Left renal cortex interstitium (tissue), 4 donors: ENCODE measurements at places on chromosomes 3 and 15.

- DNase-seq: no peak
Measured at GRCh38 chr3:35183927-35184675, 455.2 kb upstream of the ARPP21 start.

- no peak for DNase-seq
Measured at GRCh38 chr3:142595581-142595950, 627 bp upstream of the PLS1 start.

DNA sequence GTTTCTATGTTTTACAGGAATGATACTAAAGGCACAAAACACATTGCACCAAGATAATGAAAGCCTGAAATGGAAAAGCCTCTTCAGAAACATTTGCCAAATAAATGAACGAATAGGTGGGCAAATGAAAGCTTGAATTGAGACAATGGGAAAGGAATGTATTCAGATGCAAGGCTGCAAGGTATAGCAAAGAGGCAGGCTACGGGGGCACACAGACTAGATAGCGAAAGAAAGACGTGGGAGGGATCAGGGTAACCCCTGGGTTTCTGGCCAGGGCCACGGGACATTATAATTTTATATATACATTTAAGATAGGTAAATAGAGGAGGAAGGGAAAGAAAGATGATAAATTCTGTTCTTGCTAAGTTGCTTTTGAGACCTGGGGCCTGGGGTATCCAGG is 95.9 kb upstream of the NLGN1 start:
- DNase-seq: no peak

DNA sequence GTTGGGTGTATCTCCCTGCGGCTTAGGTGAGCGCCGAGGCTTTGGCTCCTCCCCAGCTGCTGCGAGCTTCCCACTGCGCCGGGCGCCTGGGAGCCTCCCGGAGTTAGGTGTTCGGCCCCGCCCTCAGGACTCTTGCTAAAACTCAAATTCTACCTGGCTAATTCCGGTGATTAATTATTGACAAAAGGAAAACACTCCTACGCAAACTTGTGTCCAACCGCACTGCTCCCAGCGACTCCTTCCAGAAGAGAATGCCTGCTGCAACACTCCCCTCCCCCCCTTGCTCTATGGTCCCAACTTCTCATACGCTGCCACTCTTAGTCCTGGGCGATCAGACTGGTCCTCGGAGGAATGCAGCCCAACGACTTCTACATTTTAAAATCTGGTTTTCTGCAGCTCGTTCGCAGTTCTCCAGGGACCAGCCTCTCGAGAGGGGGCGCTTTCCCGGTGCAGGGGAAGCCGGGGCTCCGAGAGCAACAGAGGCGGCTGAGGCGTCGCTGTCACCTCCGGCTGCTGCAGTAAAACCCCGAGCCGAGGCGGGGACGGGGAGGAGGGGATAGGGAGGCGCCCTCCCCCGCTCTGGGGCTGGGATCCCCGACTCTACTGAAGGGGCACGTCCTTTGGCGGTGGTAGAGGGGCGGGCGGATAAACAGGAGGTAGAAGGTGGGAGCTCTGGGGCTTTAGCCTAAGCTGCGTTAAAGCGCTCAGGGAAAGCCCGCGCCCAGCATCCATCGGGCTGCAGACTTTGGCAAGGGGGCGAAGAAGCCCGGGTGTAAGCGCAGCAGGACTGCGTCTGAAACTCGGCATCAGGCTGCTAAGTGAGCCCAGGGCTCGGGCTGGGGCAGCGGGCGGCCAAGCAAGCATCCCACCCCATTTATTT is at the start of gene SPTSSB:
SPTSSB (minus strand) TSS at position 77 of the 880 bp plus-strand sequence. CDS start 25,194 bp downstream, outside the sequence.
- peak; percentile 39 for DNase-seq

DNA sequence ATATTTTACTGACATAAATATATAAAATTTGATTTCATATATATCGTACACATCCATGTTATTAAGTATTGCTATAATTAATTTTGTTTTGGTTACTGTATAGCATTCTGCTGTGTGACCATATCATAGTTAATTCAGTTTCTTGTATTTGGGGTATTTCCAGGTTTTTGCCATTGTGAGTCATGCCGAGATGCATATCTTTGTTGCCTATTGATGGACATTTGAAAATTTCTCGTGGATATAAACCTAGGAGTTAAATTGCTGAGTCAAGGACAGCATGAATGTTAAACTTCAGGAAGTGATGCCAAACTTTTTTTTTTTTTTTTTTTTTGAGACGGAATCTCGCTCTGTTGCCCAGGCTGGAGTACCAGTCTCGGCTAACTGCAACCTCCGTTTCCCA is 33.7 kb upstream of the GPR171 start:
- no peak for DNase-seq

- no peak for DNase-seq
Measured at GRCh38 chr15:46461416-46461815, 826.6 kb downstream of the SQOR start.

DNA sequence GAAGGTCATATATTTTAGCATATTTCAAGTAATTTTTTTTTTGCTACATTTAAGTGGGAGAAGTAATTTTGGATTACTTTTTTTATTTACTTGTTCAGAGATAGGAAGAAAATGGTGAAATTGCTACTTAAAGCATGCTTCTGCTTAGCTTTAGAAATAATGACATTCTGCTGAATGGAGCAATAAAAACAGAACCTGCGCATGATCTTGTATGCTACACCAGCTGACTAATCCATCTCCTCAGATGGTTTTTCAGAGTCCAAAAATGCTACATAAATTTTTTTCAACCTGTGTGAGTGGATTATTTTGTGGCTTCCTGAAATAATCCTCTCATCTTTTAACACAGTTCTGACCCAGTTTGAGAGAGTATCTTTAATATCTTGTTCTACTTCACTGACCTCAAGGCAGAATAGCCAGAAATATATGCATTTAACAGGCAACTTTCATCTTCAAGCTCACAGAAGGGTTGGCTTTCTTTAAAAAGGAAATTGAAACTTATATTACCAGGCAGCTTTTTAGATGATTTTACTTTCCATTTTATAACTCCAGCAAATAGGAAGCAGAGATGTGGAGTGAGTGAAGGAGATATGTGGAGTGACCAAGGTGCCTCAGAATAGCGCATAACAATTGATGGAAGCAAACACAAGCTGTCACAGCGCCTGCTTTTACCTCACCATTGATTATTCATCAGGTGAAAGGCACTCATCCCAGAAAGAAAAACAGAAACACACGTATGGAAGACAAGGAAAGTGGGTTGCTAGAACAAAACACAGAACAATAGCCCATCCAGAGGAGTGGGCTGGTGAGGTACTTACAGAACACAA is 136.6 kb downstream of the TGFBR2 start:
- DNase-seq: no peak

DNA sequence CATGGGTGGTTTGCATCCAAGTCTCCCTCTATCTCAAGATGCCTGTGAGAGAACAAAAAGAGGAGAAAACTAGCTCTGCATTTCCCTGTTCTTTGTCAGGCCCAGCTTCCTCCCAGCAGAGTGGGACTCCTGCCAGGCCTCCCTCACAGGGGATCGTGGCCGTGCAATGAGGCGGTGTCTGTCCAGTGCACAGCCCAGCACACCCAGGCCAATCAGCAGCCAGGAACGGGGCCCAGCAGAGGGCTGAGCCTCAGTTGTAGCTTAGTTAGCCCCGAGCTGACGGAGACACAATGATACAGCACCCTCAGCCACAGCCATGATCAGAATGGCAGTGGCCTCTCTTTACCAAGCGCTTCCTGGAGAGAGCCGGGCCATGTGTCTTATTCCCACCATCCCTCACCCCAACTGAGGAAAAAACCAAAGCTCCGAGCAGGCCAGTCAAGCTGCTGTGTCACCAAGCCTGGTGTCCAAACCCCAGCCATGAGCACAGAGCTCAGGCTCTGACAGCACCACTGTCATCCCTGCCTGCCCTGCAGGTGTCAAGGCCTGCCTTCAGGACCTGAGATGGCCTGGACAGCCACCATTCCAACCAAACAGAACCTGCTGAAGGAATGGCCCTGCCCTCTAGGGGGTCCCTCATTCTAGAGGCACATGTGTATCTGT is 71.1 kb downstream of the DNAJB8 start:
- DNase-seq: no peak

- no peak for DNase-seq
Measured at GRCh38 chr15:65948383-65948782, 79.1 kb downstream of the RAB11A start.

- DNase-seq: no peak
Measured at GRCh38 chr3:171813897-171814460, 3.7 kb upstream of the PLD1 start.

- DNase-seq: peak; percentile 64
Measured at GRCh38 chr15:92809880-92810361, 90.2 kb upstream of the CHD2 start.

- DNase-seq: no peak
Measured at GRCh38 chr15:69390575-69390974, 23.6 kb upstream of the KIF23 start.

GRCh38 chr15:70061696-70062270 is 35.9 kb downstream of the TLE3 start:
- no peak for DNase-seq

- no peak for DNase-seq
Measured at GRCh38 chr15:43237842-43238470, 17.1 kb upstream of the EPB42 start.

- no peak for DNase-seq
Measured at GRCh38 chr3:30667280-30667651, 60.9 kb downstream of the TGFBR2 start.

GRCh38 chr3:81920816-81921215 is 159.4 kb upstream of the GBE1 start:
- no peak for DNase-seq

GRCh38 chr15:53841651-53842050 is 82.2 kb upstream of the WDR72 start:
- DNase-seq: no peak

DNA sequence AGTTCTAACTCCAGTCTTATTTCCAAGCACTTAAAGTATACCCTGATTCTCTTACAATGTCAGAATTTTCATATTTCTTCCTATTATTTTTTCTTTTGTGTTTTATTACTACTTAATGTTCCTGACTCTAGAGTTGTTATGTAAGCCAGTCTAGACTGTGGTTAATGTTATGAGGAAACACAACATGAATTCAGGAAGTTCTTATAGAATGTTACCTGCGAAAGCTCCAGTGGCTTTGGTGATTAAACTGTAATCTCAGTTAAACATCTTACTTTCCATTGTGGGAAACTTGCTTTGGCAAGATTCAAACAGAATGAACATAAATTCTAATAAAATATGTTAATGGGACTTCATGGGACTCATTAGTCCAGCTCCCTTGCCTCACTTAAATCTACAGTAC is 36.6 kb upstream of the CHL1 start:
- DNase-seq: no peak

DNA sequence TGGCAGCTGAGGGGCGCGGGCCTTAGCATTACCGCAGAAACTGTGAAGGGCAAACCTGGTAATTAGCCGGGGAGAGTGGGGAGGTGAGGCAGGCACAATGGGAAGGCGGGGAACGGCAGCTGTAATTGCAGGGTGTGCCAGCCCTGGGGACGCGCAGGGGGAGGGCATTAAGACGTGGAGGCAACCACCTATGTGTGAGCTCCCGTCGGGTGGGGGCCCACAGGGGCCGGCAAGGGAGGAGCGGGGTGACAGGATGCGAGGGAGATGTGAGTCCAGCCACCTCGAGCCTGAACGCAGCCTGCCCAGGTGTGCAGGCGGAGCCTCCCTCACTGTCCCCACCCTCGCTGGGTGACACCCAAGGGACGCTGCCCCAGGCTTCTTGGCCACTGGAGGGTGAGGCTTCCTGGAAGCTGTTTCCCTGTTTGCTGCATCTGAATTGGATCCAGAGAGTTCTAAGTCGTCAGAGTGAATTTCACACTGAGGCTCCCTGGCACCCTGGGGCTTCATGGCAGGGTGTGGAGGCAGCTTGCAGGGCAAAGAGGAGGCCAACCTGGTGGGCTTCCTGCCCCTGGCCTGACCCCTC is 130.6 kb upstream of the MEF2A start:
- no peak for DNase-seq

DNA sequence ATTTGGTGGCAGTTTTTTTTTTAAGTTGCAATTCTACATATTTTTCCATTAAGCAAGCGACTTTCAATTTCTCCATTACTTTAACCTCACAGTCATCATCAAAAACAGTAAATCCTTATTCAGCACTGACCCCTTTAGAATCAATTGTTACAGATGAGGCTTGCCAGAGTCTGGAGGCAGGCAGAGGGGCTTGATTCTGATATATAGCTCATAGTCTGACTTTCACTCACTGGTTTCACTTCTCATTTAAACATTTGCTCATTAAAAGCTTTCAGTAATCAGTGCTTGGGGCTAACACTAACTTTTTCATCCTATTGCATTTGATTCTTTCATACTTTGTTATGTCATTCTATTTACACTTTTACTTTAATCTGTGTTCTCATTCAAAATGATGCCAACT is 88.4 kb downstream of the PYDC2 start:
- no peak for DNase-seq

DNA sequence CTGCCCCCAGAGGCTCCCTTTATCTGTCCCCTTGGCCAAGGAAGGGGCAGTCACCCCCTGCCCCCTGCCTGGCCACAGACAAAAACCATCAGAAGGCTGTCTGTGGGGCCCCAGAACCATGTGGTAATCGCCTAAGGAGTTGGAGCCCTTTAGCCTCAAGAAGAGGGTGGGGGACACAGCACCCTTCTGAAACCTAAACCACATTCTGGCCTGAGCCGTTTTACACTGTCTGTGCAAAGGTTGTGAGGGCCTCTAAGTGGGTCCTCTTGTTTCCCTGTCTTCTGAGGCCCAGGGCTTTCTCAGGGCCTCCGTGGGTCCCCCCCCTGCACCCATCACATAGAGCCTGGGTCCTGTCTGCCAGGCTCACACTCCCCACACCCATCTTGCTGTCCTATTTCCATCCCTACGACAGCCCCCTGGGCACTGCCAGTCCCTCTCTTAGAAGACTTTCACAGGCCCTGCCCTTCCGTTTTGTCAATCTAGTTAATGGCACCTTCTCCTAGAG is 17.9 kb upstream of the RPUSD3 start:
- DNase-seq: no peak

- no peak for DNase-seq
Measured at GRCh38 chr3:128559486-128560225, 66.7 kb upstream of the GATA2 start.

DNA sequence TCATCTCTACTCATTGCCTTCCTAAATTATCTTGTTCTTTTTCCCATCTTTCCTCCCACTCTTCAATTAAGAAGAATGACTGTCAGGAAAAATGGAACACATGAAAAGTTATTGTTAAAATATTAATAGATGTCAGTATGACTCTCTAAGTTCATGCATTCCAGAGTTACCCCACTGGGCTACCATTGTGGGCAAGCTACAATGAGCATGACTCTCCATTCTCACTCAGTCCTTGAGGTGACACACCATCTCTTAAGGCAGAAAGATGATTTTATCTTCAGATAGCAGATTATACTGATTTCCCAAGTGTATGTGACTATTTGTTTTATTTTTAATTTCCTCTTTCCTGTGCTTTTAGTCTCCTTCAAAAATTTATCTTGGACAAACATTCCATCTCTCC is 144.3 kb downstream of the ALCAM start:
- DNase-seq: no peak
